ENCODE measurements at places on chromosomes 2 and 18.

- DNase-seq = peak; percentile 29
Measured at GRCh38 chr2:27494284-27494943, 586 bp downstream of the FNDC4 start.

GRCh38 chr2:205171261-205171940 is 510.9 kb upstream of the NRP2 start:
- no peak for DNase-seq

GRCh38 chr2:48364100-48364499 is 165.9 kb upstream of the STON1 start:
- no peak for DNase-seq

DNA sequence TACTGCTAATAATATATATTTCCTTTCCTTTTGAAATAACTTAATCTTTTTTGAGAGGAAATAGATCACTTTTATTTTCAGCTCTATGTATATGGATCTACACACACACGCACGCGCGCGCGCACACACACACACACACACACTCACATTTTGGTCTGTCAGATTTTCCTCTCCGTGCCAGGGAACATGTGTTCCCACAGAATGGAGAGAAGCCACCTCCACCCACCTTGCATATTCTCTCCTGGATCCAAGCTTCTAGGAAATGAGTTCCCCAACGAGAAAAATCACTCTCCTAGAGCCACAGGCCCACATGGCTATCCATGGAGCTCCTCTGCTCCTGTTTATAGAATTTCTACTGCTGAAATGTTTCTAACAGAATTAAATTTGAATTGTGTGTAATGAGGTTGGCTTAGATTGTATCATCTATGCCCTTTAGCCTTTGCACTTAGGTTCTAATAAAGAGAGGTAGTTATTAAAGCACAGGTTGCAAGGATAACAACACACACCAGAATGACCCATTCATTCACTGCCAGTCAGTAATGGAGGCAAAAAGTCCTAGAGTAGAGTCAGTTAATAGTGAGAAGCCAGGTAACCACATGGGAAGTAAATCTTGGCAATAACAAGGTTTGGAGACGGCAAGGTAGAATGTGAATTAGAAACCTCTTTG is 19.7 kb downstream of the IFIH1 start:
- no peak for DNase-seq

GRCh38 chr2:196208915-196209314 is 37.5 kb upstream of the STK17B start:
- DNase-seq = no peak

GRCh38 chr2:231334981-231335380 is 60.5 kb upstream of the B3GNT7 start:
- DNase-seq = no peak

DNA sequence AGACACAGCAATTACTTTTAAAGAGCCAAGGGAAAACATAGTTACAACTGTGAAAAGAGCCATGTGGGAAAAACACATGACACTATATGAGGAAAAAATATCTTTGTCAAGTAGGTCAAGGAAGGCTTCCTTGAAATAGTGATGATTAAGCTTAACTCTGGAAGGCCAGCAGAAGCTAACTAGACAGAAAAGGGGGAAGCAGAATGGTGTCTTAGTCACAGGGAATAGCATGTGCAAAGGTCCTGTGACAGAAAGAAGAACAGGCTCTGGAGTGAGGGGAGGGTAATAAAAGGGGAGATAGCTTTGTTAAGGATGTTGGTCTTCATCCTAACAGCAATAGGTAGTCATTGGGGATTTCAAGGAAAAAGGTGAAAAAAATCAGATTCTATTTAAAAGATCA is 64.0 kb downstream of the ARHGAP25 start:
- DNase-seq = no peak

GRCh38 chr2:42809131-42809818 is 16.9 kb upstream of the HAAO start:
- peak; percentile 32 for DNase-seq

DNA sequence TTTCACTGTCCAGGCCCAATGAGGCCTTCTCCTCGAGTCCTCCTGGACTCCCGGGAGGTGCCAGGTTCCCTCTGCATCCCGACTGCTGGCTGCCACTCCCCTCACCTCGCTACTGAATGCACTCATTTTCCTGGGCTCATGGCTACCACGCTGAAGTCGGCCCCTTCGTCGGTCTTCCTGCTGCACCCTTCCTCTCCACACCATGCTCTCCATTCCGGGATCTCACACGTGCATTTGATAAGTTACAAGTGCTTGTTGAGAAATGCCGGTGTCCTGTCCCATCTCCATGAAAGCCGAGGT is 334.7 kb upstream of the MYT1L start:
- no peak for DNase-seq

DNA sequence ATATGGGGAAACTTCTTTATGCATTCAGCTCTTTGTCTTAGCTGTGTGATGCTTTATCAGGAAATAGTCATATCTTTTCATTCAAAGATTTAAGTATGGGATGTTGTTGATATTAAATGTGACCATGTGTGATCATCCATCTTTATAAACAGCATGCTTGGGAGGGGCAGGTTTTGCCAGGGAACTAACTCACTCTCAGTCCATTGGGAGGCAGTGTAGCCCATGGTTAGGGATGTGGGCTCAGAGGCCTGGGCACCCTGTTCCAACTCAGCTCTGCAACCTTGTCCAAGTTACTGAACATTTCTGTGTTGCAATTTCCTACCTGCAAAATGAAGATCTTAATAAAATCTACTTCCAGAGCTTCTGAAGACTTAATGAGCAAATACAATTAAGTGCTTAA is 92.0 kb upstream of the BCL2L11 start:
- DNase-seq = no peak

GRCh38 chr2:117949806-117950205 is 64.1 kb downstream of the CCDC93 start:
- no peak for DNase-seq

DNA sequence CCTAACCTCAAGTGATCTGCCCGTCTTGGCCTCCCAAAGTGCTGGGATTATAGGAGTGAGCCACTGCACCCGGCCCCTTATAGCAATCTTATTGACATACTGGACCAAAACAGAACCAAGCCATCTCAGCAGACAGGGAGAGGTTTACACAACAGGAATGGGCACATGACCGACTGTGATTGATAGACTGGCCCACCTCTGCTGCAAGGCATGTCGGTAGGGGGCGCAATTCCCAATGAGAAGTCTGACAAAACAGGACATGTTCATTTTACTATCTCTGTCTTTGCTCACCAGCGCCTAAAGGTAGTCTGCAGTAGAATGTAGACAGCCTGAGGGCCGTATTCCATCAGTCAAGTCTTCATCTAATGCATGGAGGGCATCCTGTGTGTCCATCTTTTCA is 2.0 kb downstream of the LYPD6B start:
- no peak for DNase-seq

GRCh38 chr18:55324166-55324565 is 263.8 kb downstream of the TCF4 start:
- no peak for DNase-seq

- no peak for DNase-seq
Measured at GRCh38 chr18:62512996-62513395, 9.8 kb upstream of the ZCCHC2 start.

DNA sequence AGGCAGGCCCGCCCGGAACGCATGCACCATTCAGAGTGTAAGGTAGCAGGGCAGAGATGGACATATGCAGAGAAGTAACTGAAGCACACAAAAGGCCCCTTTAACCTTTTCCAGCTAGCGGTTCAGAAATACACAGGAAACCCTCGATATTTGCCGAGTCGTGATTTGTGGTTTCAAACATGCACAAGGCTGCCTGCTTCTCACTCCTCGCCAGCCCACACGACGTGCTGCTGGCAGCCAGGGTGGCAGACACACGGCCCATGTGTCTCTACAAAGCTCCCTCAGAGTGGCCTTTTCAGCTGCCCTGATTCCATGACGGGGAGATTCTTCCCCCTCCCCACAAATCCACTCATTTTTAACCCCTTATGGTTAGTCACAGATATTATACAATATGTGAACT is 23.6 kb downstream of the ZBTB7C start:
- no peak for DNase-seq

GRCh38 chr2:99389371-99389770 is 52.2 kb downstream of the EIF5B start:
- DNase-seq = no peak

GRCh38 chr18:12882453-12883371 is 1.3 kb downstream of the PTPN2 start:
- no peak for DNase-seq

DNA sequence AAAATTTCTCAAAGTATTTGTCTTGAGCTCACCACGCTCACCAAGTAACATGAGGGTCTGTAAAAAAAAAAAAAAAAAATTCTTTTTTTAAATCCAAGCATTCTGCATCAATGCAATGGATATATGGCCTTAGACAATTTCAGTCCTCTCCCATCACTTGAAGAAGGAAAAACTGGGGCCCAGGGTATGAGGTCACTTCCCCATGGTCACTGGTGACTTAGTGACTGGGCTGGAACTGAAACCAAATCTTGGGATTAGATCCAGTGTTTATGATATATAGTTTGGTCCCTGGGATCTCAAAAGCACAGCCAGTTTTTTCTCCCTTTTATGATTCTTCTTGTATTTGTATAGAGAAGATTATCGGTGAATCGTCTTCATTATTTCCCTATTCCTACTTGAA is 477.9 kb upstream of the TNP1 start:
- no peak for DNase-seq

Data from gastrocnemius medialis (tissue), 4 donors.